ENCODE measurements at places on chromosomes 12 and 14.

DNA sequence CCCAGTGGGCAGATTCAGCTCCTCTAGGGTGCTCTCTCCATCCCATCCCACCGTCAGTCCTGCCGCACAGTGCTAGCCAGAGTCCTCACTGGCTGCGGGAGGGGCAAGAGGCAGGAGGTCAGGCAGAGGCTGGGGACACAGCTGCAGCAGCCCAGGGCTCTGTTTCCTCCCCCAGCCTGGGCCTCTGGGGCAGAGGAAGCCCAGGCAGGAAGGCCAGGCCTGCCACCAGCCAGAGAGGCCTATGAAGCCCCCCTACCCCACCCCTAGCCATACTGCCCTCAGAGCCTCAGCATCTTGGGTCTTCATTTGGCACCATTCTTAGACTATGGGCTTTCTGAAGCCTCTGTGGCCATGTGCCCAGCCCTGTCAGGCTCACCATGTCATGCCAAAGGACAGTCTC, 3.4 kb downstream of the ACVRL1 start:
- no peak for DNase-seq

GRCh38 chr12:108110844-108111243, 18.2 kb upstream of the WSCD2 start:
- DNase-seq: no peak

DNA sequence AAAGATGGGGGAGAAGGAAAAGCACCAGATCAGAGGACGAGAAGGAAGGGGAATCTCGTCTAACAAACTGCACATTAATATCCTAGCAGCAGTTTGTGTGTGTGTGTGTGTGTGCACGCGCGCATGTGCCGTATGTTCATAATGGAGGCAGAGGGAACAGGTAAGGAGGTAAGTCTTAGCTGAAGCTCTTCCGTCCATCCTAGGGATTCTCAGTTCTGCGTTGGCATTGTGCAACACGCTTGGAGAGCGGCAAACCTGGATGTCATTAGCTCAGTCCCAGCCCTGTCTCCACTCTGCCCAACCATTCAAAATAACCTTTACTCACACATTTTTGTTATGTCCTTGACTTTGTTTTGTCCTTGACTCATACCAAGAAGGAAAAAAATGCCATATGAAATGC, 1.6 kb upstream of the C1R start:
- DNase-seq: no peak

- DNase-seq: no peak
Observed at GRCh38 chr12:92359581-92360209, 214.0 kb upstream of the BTG1 start.

GRCh38 chr14:65237023-65237814, 134.9 kb upstream of the MAX start:
- no peak for DNase-seq

- peak; percentile 99 for DNase-seq
Observed at GRCh38 chr14:92585981-92586937, 72.7 kb downstream of the RIN3 start.

DNA sequence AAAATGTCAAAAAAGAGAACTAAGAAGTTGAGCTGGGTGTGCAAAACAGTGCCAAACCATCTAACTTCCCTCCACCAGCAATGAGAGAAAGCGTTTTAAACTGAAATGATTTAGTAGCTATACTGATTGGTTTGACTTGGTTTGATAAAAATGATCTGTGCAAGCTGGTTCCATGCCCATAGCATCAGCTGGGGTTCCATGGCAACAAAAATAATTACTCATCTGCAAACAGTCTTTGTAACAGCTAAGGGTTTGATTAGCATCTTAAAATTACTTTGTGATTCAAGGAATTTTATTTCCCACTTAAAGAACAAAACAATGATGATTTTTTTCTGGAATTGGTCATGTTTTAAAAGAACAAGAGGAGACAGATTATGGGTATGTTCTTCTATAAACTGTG, 15.0 kb upstream of the BICD1 start:
- DNase-seq: no peak

- peak; percentile 87 for DNase-seq
Observed at GRCh38 chr12:123089631-123090353, 61.1 kb downstream of the PITPNM2 start.

GRCh38 chr12:52380271-52380694, 5.2 kb downstream of the KRT84 start:
- no peak for DNase-seq

DNA sequence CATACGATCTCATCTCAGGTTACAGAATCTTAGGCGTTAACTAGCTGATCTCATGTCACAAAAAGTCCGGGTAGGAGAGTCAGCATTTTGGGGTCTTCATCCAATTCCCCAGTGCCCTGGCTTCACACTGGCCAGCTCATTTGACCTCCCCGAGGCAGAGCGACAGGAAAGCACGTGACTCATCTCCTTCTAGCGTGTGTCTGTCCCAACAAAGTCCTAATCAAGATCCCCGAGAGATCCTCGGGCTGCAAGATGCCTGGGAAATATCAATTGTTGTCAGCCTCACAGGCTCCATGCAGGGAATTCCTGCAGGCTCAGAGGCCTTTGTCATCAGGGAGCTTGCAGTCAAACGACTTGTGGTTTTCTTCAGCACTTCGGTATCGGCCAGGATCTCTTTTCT, 57.5 kb downstream of the ZNF664 start:
- DNase-seq: peak; percentile 73

- DNase-seq: no peak
Observed at GRCh38 chr12:114221136-114221833, 184.7 kb downstream of the TBX5 start.

- no peak for DNase-seq
Observed at GRCh38 chr14:56490379-56490778, 89.2 kb upstream of the TMEM260 start.

DNA sequence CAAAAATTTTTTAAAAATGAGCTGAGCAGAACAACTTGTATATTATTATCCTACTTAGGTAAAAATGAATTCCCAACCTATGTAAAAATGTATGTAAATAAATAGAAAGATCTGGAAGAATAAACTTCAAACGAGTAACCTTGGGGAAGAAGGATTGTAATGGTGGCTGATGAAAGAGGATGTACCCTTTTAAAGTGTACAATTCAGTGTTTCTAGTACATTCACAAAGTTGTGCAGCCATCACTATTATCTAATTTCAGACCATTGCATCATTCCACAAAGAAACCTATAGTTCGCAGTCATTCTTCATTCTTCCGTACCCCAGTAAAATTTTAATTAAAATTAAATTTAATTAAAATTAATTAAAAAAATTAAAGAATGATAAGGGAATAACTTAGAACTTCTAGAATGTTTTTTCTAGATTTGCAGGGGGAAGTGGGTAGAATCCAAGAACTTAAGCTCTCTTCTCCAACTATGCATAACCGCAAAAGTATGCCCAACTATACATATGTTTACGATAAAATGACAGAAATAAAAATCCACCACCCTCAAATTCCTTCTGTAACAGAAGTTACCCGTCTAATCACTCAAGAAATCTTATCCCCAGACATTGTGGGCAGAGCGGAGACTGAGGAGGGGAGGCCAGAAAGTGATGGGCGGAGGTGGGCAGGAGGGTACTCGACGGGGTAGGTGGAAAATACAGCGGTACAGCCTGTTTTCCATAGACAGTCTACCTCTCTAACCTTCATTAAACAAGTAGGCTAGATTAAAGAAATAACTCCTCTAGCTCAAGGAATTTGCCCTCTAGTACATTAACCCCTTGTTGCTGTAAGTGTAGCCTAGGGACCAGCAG, 921 bp downstream of the DEPDC4 start:
- DNase-seq: no peak

GRCh38 chr14:105145381-105146180, 23.0 kb downstream of the JAG2 start:
- no peak for DNase-seq

DNA sequence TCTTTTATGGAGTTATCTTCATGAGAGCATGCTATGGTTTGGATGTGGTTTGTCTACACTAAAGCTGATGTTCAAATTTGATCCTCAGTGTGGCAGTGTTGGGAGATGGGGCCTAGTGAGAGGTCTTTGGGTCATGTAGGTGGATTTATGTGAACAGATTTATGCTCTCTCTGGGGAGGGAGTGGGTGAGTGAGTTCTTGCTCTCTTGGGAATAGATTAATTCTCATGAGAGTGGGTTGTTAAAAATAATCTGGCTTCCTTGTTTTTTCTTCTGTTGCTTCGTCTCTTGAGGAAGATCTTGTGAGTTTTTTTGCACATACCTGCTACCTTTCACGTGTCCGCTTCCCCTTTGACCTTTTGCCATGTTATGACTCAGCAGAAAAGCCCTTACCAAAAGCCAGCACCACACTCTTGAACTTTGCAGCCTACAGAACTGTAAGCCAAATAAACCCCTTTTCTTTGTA, 20.5 kb downstream of the DERA start:
- DNase-seq: no peak

DNA sequence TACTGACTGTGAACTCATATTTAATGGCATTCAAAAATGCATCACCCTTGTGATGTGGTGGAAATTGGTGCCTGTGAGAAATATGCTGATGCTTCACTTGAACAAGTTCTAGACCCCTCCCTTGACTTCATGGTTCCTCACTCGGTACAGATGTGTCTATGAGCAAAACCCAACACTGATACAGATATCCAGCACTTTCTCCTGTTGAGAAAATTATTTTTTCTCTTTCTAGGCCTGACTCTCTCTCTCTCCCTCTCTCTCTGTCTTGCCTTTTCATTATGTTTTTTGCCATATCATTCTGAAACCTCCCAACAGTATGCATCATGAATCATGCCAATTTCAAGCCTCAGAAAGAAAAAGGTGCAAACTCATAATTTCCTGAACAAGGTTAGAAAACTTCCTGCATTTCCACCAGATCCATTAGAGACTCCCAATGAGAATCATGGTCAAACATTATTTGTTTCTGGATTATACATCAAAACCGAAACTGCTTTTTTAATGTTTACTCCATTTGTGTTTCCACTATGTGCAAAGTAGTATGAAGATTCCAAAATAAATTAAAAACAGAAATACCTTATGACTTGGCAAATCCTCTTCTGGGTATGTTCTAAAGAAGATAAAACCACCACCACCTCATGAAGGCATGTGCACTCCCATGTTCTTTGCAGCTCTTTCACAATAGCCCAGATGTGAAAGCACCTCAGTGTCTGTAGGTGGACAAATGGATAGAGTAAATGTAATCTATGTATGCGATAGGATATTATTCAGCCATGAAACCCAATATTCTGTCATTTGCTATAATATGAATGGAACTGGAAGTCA, 543.6 kb downstream of the TMEM121 start:
- DNase-seq: no peak

DNA sequence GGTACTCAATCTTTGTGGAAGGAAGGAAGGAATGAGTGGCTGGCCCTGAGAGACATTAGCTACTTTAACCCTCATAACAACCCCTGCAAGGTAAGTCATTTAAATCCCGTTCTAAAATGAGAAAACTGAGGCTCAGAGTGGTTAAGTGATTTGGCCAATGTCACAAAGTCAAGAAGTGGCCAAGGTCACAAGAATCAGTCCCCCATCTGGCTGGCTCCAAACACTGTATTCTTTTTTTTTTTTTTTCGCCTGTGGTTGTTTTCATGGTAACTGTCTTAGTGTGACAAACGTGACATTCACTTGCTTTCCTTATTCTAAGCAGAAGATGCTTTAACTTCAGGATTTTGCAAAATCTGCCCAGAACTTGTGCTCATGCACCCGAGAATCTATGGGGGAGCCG, 2.8 kb downstream of the TTC7B start:
- no peak for DNase-seq

DNA sequence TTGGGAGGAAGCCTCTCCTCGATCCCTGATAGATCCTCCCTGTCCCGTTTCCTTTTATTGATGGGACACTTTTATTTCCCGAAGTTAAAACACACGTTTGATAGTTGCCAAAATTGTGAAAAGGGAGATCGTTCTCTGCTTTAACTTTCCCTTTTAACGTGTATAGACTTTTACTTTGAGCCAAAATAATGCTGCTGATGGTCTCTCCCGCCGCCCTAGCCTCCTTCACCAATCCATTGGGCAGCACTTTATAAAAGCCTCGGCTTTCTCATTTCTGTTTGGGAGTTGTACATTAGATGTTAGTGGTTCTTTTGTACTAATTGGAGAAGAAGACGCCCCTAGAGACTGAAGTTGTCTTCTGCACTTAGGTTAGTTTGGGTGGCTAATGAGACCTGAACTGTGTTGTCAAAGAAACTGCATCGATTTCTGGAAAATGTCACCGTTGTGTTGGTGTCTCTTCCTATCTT, 1.4 kb downstream of the TMTC2 start:
- no peak for DNase-seq

DNA sequence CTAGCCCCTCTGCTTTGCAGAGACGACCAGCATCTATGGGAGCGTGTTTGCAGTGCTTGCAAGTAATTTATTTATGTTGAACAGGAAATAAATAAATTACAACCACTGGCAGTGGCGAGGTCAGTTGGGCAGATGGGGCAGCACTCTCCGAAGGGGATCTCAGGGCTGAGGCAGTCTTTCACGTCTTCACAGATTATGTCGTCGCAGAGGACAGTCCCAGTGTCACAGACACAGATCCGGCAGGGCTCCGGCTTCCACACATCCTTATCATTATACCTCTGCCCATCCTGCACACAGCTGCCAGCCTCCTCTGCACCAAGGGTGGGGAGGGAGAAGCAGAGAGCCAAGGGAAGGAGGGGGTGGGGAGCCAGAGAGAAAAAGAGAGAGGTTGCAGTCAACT, 4.5 kb downstream of the COL2A1 start:
- DNase-seq: no peak

GRCh38 chr12:78441737-78442453, 422.7 kb upstream of the SYT1 start:
- no peak for DNase-seq

GRCh38 chr14:97299661-97300060, 502.5 kb downstream of the VRK1 start:
- DNase-seq: no peak

- no peak for DNase-seq
Observed at GRCh38 chr14:91009501-91010152, 50.8 kb downstream of the RPS6KA5 start.

DNA sequence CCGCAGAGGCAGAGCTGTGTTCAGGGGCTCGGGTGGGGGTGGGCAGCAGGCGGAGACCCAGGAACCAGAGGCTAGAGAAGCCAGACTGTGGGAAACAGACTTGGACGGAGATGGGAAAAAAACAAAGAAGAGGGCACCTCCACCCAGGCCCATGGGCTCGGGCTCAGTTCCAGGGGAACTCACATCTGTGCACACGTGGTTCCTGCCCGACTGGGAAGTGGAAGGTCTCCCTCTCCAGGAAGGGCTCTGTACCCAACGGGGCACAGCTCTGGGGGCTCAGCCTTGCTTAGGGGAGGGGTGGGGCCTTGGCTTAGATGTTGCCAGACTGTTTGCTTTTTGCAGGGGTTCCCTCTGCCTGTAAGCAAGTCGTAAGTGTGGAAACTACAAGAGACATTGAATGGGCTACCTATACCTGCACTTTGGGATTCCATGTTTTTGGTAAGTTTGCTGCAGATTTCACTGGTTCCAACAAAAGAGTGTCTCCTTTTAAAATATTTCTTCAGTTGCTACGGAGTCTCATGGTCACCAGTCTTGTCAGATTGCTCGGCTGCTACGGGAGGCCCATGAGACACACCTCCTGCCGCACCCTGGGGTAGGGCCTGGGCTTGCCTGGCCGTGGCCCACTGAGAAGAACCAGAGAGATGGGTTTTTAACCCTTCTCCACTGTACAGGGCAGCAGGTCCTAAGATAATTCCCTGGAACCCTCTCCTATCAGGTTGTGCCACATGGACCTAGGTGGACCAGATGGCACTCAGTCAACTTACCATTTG, 127.6 kb upstream of the EVL start:
- DNase-seq: no peak

GRCh38 chr12:62263966-62264365, 3.8 kb downstream of the USP15 start:
- DNase-seq: no peak

- DNase-seq: no peak
Observed at GRCh38 chr12:114895827-114896226, 211.9 kb upstream of the TBX3 start.

- DNase-seq: no peak
Observed at GRCh38 chr12:122127839-122128238, 46.2 kb downstream of the IL31 start.

Data from AG04449 (cell line).